Effector CD4-positive, alpha-beta T cell (primary cell): ENCODE measurements at places on chromosomes 13 and 19.

DNA sequence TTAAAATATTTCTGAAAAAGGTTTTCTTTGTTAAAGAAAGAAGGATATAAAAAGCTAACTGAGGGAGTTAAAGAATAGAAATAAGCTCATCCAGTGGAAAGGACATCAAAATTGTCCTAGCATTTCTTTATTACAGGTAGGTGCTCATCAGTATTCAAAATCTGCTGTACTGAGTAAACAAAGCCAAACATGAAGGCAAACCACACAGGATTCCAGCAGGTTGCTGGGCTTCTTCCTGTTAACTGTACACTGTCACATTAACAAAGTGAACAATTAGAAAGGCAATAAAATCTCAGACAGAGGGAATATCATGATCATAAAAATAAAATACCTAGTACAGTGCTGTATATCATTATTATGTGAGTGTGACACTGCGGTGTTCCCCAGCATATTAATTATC is 1541.0 kb downstream of the SLITRK5 start:
- DNase-seq: no peak

- DNase-seq: no peak
These were observed 411.3 kb downstream of the SLITRK1 start for GRCh38 chr13:83471011-83471410.

GRCh38 chr13:43305416-43305815 is 282.0 kb downstream of the DNAJC15 start:
- DNase-seq: no peak

DNA sequence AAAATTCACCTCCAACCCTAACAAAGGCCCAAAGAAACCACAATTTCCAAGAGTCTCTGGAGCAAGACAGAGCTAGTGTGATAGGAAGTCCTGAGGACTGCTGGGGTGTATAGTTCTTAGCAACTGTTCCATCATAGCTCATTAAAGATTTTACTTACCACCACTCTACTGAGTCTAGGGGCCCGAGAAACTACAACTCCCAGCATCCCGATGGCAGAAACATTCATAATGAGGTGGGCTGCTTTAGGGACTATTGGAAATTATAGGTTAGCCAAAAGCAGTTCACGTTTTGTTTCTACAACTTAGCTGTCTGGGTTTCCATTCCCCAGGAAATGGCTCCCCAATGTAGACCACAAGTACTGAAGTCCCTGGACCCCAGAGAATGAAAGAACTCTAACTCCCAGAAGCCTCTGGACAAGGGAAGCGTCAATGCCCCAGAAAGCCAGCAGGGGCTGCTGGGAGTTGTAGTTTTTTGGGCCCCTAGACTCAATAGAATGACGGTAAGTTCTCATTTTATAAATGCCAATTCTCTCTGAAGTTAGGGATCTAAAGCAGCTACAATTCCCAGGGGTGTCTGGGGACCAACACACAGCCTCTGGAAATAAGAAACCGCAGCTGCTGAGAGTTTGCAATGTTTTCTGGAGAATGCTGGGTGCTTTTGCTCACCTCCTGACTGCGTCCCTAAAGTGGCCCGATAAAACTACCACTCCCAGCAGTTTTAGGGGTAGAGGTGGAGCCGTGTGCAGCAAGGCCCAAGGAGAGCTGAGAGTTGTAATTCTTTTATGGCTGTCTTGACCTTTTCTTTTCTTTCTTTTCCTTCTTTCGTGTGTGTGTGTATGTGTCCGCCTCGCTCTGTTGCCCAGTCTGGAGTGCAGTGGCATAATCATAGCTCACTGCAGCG is 11.1 kb downstream of the FTL start:
- no peak for DNase-seq

DNA sequence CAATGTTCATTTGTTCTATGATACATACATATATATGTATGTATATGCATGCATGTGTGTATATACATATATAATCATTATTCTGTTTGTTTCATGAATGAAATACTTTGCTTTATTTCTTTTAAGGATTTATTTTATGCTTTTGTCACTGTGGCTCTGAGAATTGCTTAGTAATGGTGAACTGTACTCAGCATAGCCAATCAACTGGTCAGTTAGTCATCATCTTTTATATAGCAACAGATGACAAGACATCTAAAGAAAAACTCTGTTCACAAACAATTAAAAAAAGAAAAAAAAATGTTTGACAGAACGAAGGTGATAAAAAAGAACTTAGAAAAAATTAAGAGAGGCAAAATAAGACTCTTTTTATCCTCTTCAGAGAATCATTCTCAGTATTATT is 1440.3 kb downstream of the PCDH9 start:
- no peak for DNase-seq

GRCh38 chr19:57803594-57804325 is 11.0 kb downstream of the ZNF552 start:
- DNase-seq: no peak

GRCh38 chr19:19026299-19026971 is 6.9 kb downstream of the SUGP2 start:
- no peak for DNase-seq

DNA sequence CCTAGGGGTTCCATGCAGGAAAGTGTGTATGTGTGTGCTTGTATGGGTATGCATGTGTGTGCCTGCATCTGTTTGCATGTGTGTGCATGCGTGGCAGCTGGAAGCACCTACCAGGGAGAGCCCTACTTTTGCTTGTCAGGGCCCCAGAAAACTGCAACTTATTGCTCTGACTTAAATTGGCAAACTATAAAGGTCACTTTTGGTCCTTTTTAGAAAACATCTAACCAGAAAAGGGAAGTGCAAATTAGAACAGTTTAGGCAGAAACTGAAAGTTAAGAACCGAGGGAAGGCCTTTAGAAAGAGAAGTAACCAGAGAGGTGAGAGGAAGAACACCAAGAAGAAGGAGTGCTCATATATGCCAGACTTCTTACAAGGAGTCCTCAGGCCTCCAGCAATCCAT is 32.5 kb downstream of the DLEU7 start:
- DNase-seq: no peak

- DNase-seq: no peak
These were observed 2712.2 kb upstream of the PCDH20 start for GRCh38 chr13:64127856-64128255.

DNA sequence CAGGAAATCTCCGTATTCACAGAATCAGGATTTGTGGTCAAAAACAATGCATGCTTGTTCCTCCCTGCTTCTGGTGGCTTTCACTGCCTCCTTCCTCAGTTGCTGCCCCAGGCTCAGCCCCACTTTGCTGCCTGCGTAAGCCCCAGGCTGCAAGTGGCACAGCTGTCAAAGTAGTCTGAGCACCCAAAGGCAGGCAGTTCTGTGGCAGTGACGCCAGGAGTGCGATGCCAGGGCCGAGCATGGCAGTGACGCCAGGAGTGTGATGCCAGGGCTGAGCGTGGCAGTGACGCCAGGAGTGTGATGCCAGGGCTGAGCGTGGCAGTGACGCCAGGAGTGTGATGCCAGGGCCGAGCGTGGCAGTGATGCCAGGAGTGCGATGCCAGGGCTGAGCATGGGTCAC is 77.3 kb upstream of the GPR183 start:
- peak; percentile 38 for DNase-seq

DNA sequence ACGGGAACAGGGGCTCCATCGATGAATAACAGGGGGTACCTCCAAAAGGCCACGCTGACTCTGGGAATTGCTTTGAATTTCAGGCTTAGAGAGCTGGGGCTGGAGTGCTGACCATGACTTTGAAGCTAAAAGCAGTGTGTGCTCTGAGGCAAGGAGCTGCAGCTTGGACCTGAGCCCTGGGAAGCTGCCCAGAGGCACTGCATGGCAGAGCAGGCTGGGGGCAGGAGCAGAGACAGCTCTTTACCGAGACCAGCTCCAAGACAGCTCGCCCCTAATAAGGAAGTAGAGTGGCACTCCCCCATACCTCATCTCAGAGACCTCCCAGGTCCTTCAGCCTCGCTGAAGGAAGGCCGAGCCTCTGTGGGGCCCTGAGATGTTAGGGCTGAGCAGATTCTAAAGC is 200.2 kb downstream of the COL4A1 start:
- DNase-seq: no peak

DNA sequence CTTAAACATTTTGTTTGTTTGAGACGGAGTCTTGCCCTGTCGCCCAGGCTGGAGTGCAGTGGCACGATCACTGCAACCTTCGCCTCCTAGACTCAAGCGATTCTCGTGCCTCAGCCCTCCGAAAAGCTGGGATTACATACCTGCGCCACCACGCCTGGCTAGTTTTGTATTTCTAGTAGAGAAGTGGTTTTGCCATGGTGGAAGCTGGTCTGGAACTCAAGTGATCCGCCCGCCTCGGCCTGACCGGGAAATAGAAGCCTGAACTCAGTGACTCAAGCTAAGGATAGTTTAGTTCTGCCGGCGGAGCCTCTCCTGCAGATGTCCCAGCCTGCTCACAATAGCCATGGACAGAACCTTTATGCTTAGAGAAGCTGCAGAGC is 53.0 kb upstream of the ZNF254 start:
- no peak for DNase-seq

- peak; percentile 49 for DNase-seq
These were observed 7.2 kb downstream of the WDR18 start for GRCh38 chr19:991174-991931.

- DNase-seq: no peak
These were observed 2.6 kb downstream of the EPN1 start for GRCh38 chr19:55677572-55678028.

DNA sequence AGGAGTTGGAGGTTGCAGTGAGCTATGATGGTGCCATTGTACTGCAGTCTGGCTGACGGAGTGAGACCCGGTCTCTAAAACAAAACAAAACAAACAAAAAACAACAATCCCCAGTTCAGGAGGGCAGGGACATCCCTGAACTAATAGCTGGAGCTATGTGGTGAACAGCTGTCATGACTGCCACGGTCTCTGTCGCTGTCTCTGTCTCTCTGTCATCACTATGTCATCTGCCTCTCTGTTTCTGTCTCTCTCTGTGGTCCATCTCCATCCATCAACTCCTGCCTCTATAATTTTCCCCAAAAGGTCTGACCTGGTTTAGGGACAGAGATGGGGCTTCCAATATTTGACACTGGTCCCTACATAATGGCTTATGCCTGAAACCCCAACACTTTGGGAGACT is 7.4 kb downstream of the ITPKC start:
- no peak for DNase-seq

- DNase-seq: no peak
These were observed 1.3 kb downstream of the TFDP1 start for GRCh38 chr13:113585896-113586295.

- no peak for DNase-seq
These were observed 4.4 kb downstream of the WASF3 start for GRCh38 chr13:26561651-26562511.

- DNase-seq: no peak
These were observed 91.4 kb upstream of the SLC10A2 start for GRCh38 chr13:103157434-103158145.

GRCh38 chr13:82681535-82681934 is 1200.7 kb downstream of the SLITRK1 start:
- no peak for DNase-seq
